ENCODE measurements at places on chromosomes 6 and 20. TPM values are rescaled to one million over a fixed set of nuclear protein-coding genes. Genes with fewer than 3 reads are reported as not detected.

GRCh38 chr6:82989736-82990290 is 75.8 kb downstream of the UBE3D start:
- DNase-seq: no peak

DNA sequence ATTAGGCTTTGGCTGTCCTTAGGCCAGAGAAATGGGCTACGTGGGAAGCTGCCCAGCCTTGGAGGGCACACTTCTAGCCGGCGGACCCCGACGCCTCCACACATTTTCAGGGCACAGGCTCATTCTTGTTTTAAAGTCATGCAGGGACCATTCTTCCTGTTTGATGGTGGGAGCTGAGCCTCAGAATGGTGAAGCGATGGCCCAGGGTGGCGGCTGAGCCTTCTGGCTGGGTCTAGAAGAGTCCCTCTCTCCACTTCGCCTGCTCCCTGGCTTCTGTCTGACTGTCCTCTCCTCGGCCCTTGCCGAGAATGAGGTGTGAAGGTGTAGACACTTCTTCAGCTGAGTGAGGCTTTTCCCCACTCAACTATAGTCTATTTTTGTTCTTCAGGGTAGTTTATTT is 114.4 kb downstream of the SULF2 start:
- DNase-seq: no peak

DNA sequence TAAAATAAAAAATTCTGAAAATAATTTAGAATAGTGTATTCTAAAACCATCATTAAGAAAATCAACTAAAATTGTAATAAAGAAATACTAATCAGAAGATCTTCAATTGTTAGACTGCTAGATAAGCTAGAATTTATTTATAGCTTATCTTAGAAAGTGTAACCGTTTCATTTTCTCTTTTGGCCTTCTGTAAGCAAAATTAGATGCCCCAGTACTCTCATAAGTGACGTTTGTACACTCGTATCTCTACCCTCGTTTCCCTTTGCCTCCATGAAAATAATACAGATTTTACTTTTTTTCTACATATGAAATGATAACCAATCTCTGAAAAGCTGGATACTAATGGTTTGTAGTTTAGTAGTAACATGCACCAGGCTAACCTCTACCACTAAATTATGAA is 19.8 kb downstream of the DSE start:
- no peak for DNase-seq

GRCh38 chr6:167826896-167827582 is at the start of gene AFDN:
Gene AFDN, plus strand, starts transcription at chr6:167826911. Its CDS starts 222 bp downstream, at chr6:167827133.
- DNase-seq: no peak

DNA sequence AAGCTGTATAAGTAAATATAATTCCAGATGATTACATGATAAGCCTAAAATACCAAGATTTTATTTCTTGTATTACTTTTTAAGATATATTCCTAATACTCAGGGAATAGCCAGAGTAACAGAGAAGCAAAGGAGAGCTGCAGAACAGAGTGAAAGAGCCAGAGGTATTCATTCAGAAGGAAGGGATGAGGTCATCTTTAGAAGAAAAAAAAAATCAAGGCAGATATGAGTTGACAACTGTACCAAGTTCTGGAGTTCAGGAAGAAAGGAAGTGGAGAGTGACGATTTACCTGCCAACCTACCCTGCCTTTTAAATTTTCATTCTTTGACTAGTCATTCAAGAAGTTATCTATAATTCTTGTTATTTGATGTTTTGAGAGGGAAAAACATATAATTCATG is 28.8 kb upstream of the NHSL1 start:
- DNase-seq: no peak

DNA sequence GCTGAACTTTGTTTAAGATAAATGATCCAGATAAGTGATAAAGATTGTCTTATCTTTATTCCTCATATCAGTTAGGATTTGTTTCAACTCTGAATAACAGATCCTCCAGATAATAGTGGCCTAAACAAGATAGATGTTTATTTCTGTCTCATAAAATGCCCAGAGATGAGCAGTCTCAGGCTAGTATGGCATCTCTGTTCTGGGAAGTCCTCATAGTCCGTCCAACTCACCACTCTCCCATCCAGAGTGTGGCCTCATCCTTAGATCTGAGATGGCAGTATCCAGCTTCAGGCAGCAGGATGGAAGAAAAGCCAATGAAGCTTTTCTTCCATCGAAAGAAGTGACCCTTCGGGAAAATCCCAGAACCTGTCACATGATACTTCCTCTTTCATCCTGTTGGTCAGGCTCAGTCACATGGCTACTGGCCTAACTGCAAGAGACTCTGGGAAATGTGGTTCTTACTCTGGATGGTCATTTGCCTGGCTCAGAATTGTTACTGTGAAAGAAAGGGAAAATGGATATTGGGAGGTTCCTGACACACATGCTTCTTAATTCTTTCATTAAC is 29.4 kb upstream of the TAGAP start:
- DNase-seq: no peak

DNA sequence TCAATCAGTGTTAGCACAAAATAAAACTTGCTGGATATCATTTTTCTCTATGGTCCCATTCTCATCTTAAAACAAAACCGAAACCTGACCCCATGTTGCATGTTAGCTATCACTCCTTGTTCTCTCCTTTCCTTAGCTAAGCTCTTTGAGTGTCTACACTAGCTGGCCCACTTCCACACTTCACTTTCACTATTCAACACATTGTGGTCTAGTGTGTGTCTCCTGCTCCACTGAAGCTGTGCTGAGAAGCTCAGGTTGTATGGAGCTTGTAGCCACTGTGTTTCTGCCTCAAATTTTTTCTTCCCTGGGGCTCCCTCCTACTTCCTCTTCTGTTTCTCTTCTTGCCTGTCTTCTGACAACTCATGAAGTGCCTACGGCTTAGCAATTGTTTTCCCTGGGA is 223.0 kb downstream of the NKAIN2 start:
- DNase-seq: no peak

GRCh38 chr6:85449818-85450759 is at the start of gene NT5E:
Gene NT5E, plus strand, starts transcription at chr6:85450083. Its CDS starts 57 bp downstream, at chr6:85450140.
- no peak for DNase-seq

DNA sequence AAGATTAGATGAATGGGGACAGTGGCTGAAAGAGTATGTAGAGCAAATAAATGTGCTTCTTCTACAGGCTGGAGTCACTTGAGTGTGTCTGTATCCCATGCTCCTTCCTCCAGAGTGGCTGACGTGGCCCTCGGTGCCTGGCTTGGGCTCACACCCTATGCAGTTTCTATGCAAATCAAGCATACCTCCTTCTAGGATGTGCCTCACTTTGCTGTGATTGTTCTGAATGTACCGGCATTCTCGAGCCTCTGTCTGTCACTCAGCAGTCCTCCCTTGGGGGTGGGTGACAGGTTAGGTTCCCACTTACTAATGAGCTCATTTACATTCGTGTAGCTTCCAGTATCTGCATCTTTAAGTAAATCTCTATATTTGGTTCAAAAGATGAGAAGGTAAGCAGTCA is 55.1 kb upstream of the HDDC2 start:
- DNase-seq: no peak

GRCh38 chr6:16511723-16512489 is 249.4 kb downstream of the ATXN1 start:
- DNase-seq: no peak

GRCh38 chr20:13205425-13205824 is 15.6 kb upstream of the ISM1 start:
- DNase-seq: no peak

- DNase-seq: no peak
Measured at GRCh38 chr6:71913444-71914234, 27.3 kb downstream of the RIMS1 start.

DNA sequence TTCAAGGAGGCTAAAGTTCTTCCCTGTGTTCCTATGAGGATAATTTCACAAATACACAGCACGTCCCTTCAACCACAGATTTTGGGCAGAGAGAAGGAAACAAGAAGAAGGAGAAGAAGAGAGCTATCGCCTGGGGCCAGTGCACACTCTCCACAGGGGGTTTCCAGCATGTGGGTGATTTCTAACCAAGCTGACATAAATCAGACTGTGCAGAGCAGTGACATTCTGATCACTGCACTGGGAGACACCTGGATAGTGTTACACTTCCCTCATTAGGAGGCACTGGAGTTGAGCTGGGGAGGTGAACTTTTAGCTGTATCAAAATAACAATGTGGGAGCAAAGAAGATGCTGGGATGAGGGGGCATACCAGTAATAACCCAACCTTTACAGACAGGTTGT is 71.8 kb upstream of the CENPW start:
- DNase-seq: no peak

DNA sequence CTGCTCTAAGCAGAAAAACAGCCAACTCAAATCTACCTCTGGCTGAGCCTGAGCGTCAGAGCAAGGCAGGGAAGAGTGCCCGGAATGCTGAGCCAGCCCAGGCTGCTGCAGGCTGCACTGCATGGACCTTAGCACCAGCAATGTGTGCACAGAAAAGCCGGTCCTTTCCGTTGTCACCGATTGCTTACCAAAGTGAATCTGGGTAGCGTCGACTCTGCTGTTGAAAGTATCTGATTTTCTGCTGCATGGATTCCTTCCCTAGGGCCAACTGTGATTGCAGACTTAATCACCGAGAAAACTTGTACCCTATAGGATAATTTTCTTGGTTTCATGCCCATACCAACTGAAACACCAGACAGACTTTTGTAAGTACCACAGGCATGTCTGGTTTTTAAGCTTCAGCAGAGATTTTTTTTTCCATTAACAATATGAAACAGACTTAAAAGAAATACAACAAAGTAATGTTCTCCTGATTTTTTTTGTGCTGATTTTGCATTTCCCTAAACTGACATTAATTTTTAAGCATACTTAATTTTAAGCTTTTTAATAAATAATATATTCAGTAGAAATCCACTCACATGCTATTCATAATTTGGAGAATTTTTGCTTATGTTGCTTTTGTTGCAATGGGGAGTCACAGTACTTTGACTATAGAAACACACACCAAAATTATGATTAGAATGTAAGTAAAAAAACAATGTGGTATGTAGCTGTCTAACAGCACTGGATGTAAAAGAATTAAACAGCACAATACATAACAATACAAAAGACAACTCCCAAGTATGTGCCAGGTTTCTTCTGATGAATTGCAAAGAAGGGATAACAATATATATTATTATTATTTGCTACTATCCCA is 218.0 kb downstream of the THBS2 start:
- no peak for DNase-seq

DNA sequence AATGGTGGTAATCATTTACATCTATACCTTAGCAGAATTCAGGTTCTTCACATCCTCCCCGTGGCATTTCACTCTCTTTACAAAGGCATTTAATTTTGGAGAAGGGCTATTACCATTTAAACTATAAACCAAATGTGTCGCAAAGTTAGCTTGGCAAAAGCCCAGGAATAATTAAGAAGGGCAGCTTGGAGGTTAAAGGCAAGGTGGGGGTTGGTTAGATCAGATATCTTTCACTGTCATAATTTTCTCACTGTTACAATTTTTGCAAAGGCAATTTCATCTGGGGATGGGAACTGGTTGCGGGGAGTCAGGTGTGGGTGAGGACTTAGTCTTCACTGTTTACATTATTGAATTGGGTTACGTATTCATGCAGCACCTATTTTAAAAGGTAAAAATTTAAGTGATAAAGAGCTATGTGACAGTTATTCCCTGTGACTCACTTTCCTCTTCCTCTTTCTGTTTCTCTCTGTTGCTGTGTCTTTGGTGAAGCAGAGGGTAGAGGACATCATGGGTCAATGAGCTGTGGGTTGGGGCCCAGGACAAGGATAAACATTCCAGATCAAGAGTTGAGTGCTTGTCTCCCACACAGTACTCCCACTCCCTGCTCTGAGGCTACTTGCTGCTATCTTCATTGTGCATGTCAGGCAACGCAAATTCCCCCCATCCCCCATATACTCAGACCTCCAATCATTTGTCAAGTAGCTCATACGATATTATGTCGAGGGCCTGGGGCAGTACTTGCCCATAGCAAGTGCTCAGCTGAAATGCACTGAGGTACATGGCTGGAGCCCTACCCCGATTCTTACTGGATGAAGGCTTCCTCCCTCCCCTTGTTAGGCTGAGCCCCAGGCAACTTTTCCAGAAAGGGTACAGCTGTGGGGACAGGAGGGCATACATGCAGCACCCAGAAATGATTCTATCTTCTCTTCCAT is 223.1 kb upstream of the MYLIP start:
- DNase-seq: no peak

- DNase-seq: no peak
Measured at GRCh38 chr20:51131811-51132210, 108.9 kb upstream of the KCNG1 start.

- DNase-seq: no peak
Measured at GRCh38 chr6:54194067-54194466, 82.8 kb downstream of the MLIP start.

- no peak for DNase-seq
Measured at GRCh38 chr20:12617076-12617475, 391.7 kb upstream of the SPTLC3 start.

- no peak for DNase-seq
Measured at GRCh38 chr6:157405986-157406385, 25.0 kb downstream of the ZDHHC14 start.

DNA sequence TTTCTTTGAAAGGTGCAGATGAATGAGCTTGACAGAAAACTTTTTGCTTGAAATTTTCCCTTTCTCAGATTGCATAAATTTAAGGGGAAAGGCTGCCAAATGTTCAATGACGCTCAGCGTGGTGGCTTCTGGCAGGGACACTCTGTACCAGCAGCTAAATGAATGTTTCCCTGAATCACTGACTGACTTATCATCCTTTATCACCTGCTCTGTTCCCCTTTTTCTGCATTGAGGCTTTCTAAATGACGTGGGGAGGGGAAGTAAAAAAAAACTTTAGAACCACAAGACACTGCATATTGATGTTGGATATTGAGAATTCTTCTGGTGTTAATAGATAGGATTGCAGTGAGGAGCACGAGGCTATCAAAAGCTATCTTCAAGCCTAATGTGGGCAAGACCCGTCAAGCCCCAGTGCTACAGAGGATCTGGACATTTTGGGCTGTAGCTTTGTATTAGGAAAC is 46.9 kb upstream of the ENPP5 start:
- DNase-seq: no peak

GRCh38 chr20:64245746-64246595 is 9.6 kb upstream of the PCMTD2 start:
- DNase-seq: no peak

- DNase-seq: no peak
Measured at GRCh38 chr6:56491606-56492328, 150.9 kb downstream of the DST start.

GRCh38 chr6:73989428-73989827 is 293.4 kb downstream of the CD109 start:
- DNase-seq: no peak

The XKR7 gene
- total RNA-seq: 0.05 TPM

The BPIFB1 gene
- total RNA-seq: not detected

The SLC17A1 gene
- not detected for total RNA-seq

The SAPCD1 gene
- total RNA-seq: 0.90 TPM

The PKIB gene
- 5.1 TPM for total RNA-seq

The PBOV1 gene
- total RNA-seq: not detected

The LGSN gene
- not detected for total RNA-seq

The SIRPD gene
- not detected for total RNA-seq

The PNPLA1 gene
- not detected for total RNA-seq

The BFSP1 gene
- 3.3 TPM for total RNA-seq
